ENCODE measurements at places on chromosomes 3 and 15.

- DNase-seq, result no peak
Measured at GRCh38 chr3:188476935-188477334, 323.0 kb downstream of the LPP start.

DNA sequence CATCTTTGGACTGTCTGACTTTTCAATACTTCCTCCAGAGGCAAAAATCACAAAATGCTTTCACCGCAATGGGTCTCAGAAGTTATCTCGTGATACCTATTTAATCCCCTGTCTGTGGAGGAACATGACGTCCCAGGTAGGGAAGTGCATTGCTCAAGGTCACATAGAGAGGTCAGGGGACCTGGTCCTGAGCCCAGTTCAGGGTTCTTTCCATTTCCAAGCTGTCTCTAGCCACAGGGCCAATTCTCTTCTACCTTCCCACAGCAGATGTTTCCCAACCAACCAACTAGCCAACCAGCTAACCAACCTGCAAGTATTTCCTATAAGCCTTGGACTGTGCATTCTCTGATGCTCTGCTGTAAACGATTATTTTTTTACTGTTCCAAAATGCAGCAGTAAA is 122.2 kb upstream of the DLG1 start:
- DNase-seq, result no peak

DNA sequence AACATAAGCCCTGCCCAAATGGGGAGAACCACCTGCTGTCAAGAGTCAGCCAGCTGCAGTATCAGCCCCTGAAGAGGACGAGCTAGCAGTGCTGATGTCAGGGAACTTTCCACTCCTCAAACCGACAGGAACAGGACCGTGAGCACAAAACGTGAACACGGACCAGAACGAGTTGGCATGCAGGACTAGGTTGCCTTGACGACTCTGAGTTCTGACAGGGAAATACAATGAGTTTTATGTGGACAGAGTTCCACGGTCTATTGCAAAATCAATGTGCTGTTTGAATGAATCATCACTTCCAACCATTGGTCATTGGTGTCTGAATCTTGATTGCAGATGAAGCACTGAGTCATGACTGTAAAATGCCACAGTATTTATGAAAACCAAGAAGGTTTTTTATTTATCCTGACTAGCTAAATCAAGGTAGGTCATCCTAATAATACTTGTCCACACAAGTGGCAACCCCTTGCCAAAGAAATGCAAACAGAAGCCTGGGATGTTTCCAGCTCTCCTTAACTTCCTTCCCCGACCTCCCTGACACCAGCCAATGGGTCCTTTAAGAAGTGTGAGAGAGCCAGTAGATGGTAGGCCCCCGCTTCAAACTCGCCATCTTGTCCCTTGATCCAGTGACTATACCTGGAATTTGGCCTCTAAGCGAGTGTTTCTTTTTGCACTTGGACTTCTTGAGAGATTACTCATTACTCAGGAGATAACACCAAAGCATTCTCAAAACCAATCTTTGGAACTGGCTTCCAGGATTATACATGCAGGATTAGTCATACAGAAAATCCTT is 119.6 kb downstream of the ASB7 start:
- no peak for DNase-seq

GRCh38 chr15:29740692-29741311 is 81.5 kb downstream of the TJP1 start:
- DNase-seq, result no peak

GRCh38 chr3:101675709-101676215 is 1.2 kb downstream of the ZBTB11 start:
- no peak for DNase-seq

GRCh38 chr3:117512975-117513374 is 803.4 kb downstream of the TUSC7 start:
- no peak for DNase-seq

- DNase-seq, result no peak
Measured at GRCh38 chr3:193677734-193678133, 84.7 kb downstream of the OPA1 start.

- DNase-seq, result no peak
Measured at GRCh38 chr15:81184188-81184587, 12.5 kb upstream of the IL16 start.

DNA sequence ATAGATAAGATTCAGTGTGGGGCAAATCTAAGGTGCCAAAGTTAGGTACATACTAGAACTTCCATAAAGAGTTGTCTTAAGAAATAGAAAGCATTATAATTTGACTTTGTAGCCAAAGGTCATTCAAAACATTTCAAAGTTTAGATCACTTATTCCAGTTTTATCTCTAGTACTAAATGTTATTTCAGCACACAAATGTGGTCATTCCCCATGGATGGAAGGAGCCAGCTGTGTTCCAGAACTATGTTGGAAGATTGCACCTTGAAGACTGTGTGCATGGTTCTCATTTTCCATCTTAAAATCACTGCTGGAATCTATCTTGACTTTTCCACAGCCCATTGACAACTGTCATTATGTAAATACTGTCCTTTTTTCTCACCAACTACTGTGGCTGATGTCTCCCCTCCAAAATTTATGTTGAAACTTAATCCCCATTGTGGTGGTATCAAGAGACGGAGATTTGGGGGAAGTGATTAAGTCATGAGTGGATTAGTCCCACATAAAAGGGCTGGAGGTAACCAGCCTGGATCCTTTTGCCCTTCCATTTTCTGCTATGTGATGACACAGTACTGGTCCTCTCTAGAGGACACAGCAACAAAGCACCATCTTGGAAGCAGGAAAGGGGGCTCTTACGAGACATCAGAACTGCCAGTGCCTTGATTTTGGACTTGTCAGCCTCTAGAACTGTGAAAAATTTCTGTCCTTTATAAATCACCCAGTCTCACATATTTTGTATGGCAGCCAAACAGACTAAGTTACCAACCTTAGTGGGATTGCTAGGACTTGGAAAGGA is 24.0 kb downstream of the TGFBR2 start:
- DNase-seq, result no peak

DNA sequence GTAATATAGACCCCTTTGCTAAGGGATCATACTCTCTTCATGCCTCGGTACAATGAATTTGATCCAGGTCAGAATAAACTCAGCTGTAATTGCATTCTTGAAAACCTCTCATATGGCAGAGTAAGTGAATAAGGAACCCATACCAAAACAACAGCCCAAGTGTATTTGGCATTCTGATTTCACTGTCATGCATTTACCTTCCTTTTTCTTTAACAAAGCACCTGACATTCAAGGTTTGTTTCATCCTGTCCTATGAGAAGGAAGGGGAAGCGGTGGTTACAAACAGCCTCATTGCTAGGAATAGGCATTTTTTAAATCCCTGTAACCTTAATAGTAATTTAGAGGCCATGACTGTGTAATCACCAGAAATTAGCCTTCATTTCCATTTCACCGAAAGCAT is 97.1 kb downstream of the LSAMP start:
- DNase-seq, result no peak

- peak; percentile 43 for DNase-seq
Measured at GRCh38 chr3:129119365-129120100, 2.1 kb downstream of the RAB43 start.

- DNase-seq, result no peak
Measured at GRCh38 chr15:40334941-40335795, 5.6 kb downstream of the CCDC9B start.

GRCh38 chr3:49238274-49239127 is 38.5 kb downstream of the C3orf62 start:
- DNase-seq, result no peak

- DNase-seq, result no peak
Measured at GRCh38 chr3:8608791-8609467, 35.7 kb downstream of the SSUH2 start.

- DNase-seq, result no peak
Measured at GRCh38 chr3:127445581-127446343, 144.8 kb downstream of the TPRA1 start.

DNA sequence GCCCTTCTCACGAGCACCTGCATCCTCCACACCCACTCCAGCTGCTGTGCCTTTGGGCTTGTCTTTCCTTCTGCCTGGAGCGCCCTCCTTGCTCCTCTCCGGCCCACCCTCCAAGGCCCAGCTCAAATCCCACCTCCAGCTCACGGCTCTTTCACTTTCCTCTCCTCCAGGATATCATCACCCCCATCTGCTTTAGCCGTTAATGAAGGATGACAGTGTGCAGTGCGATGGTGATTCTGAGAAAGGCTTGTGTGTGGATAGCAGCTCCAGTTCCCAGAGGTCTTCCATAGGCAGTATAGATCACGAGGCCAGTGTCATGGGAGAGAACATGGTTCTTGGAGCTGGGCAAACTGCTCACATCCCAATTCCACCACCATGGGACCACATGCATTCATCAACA is 237.4 kb downstream of the TLE3 start:
- DNase-seq, result no peak

GRCh38 chr15:52020221-52021085 is 1.4 kb downstream of the MAPK6 start:
- peak; percentile 5 for DNase-seq

GRCh38 chr15:58438956-58439355 is 7.2 kb downstream of the LIPC start:
- peak; percentile 49 for DNase-seq

DNA sequence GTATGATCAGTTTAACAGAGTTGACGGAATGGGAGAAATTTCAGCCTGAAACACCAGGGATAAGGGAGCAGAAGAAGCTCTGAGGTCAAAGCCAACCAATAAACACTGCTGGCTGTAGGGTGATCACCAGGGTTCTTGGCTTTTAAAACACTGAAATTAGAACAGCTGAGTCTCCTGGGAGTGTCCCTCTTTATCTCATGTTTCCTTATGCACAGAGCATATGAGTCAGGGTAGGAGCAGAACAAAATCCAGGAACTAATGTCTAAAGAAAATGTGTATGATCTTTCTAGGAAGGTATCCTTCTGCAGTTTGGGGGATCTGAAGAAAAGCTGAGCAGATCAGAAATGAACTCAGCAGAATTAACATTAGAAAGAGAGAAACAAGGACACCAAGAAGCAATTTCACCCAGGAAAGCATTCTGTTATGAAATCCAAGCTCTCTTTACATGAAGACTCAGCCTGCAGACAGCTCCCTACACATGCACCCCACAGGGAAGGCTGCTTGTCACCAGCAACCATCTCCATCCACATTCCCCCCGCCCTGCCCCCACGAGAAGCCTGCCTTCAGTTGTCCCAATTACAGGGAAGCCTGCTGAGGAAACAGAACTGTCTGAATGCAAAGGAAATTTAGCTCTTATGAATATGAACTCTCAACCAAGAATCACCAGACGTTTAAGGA is 469.7 kb downstream of the PDCD6IP start:
- DNase-seq, result no peak

- peak; percentile 56 for DNase-seq
Measured at GRCh38 chr15:38389924-38390542, 63.9 kb upstream of the FAM98B start.

DNA sequence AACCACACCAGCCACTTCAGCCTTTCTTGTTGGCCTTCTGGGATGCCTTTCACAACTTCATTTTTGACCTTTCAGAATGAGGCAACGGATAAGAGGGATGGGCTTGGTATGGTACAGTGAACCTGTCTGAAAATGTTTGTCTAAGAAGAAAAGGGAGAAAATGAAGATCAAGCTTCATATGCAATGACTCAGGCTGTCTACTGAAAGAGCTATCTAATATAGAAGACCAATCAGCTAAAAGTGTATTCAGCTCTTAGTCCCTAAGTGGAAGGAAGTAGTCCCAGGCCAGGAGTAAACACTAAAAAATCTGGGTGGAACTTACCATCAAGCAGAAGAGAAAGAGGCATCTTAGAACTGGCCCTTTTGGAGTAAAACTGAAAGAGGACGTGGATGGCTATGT is 12.2 kb upstream of the UPK1B start:
- DNase-seq, result no peak

- no peak for DNase-seq
Measured at GRCh38 chr3:54176106-54176505, 53.8 kb downstream of the CACNA2D3 start.

GRCh38 chr3:14200841-14201240 is 22.2 kb downstream of the LSM3 start:
- no peak for DNase-seq

DNA sequence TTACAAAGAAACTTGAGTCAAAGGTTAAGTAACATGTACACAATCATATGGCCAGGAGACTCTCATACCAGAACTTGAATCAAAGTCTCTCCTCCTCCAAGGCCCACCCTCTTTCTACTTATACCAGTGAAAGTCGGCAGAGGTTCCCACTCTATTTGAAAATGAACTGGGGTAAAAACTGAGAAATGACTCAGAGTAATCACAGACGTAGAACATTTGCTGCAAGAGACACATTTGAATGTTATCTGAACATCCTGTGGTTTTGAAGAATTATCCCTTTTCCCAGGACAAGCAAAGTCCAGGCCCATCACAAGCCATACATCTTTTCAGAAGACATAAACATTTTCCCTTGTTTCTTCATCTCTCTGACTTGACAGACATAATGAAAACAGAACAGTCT is 55.8 kb downstream of the SHOX2 start:
- no peak for DNase-seq

- DNase-seq, result no peak
Measured at GRCh38 chr3:38968891-38969290, 82.9 kb downstream of the SCN11A start.

DNA sequence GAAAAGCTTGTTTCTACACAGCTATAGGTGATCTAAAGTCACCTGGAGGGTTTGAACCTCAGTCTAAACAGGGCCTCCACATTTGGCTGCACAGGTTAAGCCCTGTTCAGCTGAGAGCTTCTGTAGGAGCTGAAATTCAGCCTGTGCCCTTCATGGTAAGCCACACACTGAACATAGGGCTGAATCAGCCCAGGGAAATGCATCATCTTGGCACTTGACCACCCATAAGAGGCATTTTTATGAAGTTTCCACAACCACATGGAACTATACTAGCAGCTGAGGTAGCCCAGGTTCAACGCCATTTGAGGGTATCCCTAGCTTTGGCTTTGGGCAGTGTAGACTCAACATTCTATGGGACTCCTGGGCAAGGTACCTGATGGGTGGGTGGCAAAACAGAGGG is 126.8 kb downstream of the FAM174B start:
- no peak for DNase-seq

DNA sequence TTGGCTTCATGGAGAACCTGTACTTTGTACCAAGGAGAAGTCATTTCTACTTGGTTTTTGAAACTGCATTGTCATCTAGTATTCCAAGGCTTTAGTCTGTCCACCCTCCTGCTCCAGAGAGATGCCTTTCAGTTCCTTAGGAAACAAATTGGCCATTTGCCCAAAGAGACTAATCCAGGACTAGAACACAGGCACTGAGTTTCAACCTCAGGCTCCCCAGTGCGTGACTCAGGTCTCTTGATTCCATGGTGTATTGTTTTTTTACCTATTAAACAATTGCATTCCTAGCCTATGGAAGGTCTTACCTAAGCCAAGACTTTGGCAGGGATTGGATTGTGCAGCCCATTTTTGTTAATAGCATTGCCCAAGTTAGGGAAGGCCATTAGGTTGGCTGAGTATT is 214.8 kb upstream of the CTDSPL start:
- DNase-seq, result no peak

GRCh38 chr3:18334837-18335601 is 90.1 kb downstream of the SATB1 start:
- no peak for DNase-seq

GRCh38 chr3:126130081-126130855 is 46.3 kb upstream of the SLC41A3 start:
- no peak for DNase-seq

- DNase-seq, result no peak
Measured at GRCh38 chr3:137866933-137867332, 102.8 kb downstream of the SOX14 start.

All from CD4-positive, alpha-beta T cell treated with Interleukin-6 for 4 hours (primary cell).